ENCODE measurements at places on chromosomes 3 and 15.

GRCh38 chr15:52252781-52253180, 42.8 kb downstream of the MYO5C start:
- DNase-seq: peak; percentile 91

DNA sequence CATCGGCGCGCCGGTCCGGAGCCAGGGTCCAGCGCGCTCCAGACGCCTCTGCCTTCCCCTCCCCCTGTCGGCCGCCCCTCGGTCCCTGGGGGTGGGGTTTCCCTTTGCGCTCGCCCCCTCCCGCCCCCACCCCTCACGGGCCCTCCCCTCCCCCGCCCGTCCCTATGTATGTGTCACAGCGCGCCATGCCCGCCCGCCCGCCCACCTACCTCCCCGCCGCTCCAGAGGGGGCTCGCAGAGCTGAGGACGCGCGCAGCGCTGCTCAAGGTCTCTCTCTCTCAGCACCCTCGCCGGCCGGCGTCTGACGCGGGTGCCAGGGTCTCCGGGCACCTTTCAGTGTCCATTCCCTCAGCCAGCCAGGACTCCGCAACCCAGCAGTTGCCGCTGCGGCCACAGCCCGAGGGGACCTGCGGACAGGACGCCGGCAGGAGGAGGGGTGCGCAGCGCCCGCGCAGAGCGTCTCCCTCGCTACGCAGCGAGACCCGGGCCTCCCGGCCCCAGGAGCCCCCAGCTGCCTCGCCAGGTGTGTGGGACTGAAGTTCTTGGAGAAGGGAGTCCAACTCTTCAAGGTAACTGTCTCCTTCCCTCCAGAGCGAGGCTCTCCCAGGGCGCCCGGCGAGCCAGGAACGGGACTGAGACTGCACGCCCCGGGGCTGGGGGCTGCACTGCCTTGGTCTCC, at the start of gene ACAN:
Gene ACAN, plus strand, starts transcription at position 196 of the 679 bp plus-strand sequence. CDS start 32,771 bp downstream, outside the sequence.
- DNase-seq: no peak

DNA sequence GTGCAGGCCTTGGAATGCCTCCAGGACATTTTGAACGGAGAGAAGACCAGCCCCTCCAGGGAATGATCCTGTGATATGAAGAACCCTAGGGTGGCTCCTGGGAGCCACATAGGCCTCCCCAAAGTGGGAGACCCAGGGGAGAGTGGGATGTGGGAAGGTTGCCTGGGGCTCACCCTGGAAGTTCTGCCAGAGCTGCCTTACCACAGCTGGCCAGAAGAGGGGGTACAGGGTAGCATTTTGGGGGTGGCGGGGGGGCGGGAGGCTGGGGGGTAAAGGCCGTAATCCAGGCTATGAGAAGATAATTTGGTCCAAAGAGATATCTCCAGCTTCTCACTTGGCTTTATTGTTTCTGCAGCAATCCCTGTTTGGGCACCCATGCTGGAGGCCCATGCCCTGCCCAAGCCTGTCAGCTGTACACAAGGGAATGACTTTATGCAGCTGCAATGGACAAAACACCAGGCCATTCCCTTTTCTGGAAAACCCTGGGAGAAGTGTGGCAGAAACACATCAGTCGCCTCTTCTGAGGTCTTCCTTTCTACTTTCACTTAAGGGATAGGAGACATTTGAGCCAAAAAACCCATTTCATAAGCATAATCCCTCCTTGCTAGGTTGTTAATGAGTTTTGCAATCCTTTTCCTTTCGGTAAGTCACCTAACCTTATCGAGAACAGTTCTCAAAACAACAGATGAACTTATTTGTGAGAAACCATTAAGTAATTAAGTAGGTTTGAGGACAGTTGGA, 11.0 kb upstream of the MUSTN1 start:
- no peak for DNase-seq

- no peak for DNase-seq
Observed at GRCh38 chr3:127630811-127631714, 2.1 kb downstream of the PODXL2 start.

GRCh38 chr15:77611767-77612166, 20.9 kb downstream of the LINGO1 start:
- no peak for DNase-seq

- DNase-seq: no peak
Observed at GRCh38 chr3:134344560-134344959, 29.7 kb downstream of the AMOTL2 start.

DNA sequence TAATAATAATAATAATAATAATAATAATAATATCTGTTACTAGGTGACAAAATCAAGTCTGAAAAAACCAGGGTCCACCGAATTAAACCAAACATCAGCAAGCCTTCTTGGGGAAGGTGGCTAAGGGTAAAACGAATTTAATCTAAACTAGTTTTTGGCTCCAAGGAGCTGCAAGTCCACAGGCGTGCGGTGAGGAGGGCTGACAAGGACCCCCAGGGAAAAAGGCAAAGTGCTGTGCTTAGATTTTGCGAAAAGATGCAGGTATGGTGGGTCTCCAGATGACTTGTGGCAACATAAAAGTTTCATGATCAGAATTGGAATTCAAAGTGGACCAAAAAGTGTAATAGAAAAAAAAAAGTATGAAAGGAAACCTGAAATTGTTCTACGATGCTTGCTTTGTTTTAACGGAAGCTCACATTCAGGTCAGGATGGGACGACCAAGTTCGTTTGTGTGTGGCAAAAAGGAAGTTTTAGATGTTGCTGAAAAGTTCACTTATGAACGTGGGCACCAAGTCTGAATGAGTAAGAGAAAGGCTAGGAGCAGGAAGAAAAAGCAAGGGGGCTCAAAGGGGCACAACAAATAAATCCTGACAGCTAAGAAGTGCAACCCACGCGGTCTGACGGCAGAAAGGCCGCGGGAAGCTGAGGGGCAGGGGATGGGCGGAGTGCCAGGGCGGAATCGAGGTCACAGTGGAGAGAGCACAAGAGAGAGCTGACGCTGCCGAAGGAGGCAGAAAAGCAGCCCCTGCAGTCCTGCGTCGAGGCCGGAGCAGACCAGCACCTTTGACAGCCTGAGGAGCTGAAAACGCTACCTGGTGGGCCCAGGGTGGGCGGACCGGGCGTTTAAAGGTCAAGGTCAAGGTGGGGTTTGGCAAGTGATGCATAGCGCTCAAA, 1.1 kb downstream of the WDR82 start:
- no peak for DNase-seq

- no peak for DNase-seq
Observed at GRCh38 chr15:34013746-34014145, 25.3 kb downstream of the AVEN start.

GRCh38 chr3:126755866-126756265, 51.8 kb downstream of the CHCHD6 start:
- no peak for DNase-seq

DNA sequence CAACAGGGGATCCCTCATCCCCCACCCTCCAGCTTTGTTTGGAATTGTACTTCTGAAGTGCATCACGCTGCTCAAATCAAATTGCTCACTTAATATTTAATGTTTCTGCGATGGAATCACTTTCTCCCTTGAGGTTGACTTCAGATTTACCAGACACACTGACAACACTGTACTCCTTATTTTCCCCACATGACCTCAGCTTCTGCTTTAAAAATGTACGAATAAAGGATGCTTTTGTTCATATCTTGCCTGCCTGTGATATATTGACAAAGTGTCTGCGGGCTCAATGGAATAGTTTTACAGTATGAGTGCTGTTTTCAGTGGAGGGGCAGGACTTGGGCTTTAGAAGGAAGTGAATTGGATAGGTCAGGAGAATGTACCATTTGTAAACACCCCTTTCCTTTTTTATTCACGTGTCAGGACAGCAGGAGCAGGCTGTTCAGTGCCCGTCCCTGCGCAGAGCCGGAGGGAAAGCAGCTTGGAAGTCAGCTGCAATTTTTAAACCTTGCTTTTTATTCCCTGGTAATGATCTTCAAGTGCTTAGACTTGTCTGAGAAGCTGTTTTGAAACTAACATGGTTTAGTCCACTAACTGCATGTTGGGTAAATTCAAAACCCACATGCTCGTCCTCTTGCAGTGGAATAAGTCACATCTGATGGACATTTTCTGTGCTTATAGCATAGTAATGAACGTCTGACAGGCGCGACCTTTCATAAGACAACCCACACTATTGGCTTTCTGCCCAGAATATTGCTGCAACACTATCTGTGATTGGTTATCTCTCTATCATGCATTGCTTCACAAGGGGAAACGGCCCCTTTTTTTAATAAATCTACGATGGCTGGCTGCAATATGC, 29.9 kb downstream of the MBNL1 start:
- peak; percentile 75 for DNase-seq

DNA sequence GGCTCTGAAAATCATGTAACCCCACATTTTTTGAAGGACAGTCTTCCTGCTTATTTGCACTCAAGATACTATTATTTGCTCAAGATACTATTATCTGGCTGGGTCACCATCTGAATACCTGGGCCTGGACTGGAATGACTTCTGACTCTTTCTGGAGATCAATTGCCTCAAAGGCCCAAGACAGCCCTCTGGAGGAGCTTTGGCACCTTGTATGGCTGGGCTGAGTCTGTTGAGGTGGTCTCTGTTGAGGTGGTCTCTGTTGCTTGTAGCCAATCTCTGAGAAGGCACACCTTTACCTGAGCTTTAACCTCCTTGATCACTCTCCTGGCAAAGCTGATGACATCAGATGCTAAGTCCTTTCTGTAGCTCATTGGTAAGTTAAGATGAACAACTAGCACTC, 33.0 kb downstream of the SPATA12 start:
- DNase-seq: no peak

DNA sequence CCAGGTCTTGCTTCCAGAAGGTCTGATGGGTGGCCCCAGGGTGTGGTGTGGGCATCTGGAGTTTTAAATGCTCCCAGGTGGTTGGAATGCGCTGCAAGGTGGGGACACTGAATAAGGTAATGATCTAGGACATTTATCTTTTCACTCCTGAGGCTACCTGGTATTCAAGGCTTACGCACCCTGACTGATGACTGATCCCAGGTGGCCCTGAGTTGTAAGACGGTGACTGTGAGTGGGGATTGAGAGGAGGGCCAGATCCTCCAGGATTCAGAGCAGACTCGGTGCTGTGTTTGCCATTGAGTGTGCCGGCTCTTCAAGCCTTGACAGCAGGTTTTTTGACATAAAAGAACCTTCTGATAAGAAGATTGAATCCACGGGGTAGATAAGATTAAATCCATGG, 40.3 kb downstream of the SLC6A20 start:
- no peak for DNase-seq

DNA sequence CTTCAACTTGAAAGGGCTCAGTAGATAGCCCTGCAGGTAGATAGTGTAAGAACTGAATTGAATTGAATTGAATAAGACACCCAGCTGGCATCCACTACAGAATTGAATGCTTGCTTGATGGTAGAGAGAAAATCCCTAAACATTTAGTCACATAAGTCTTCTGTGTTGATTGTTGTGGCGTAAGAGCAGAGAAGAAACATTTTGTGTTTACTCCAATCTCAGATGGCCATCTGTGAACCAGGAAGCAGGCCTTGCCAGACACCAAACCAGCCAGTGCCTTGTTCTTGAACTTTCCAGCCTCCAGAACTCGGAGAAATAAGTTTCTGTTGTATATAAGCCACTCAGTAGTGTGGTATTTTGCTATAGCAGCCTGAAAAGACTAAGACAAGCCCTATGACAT, 43.6 kb downstream of the SST start:
- no peak for DNase-seq

DNA sequence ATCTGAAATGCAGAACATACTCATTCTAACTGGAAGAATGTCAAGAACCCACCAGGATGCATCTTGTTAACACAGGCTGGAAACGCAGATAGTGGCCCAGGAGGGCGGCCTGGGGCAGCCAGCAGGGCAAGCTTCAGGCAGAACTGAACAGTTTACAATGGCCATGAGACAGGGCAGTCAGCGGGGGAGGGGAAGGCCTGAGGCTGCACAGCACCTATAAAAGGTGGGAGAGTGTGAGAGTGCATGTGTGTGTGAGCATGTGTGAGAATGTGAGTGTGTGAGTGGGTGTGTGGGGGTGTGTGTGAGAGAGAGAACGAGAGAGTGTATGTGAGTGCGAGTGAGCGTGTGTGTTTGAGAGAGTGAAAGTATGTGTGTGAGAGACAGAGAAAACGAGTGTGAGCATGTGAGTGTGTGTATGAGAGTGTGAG, 26.8 kb upstream of the SLCO2A1 start:
- DNase-seq: no peak

DNA sequence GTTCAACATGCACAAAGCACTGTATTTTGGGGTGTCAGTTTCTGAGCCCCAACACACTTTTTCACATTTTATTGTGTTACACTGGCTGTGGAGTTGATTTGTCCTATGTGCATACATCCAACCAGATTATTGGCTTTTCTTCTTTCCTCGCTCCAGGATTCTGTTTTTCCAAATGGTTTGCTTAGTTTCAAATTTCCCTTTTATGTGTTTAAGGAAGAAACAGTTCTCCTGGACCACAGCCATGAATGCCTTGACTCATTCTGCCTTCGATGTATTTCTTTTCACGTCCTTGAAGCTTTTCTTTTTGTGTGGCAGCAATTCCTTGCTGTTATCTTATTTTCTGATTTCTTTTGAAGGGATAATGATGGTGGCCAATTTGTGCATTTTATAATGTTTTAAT, 53.8 kb downstream of the CACNA2D3 start:
- DNase-seq: no peak

GRCh38 chr3:57998366-57999283, 9.6 kb upstream of the FLNB start:
- no peak for DNase-seq

GRCh38 chr15:52133510-52134220, 21.1 kb upstream of the BCL2L10 start:
- no peak for DNase-seq

All from RWPE1 (cell line).